ENCODE measurements at places on chromosomes 1 and 21.

- no peak for DNase-seq
Measured at GRCh38 chr21:35223480-35224156, 174.5 kb upstream of the RUNX1 start.

GRCh38 chr1:246476771-246477170 lies 30.3 kb downstream of the SMYD3 start:
- DNase-seq, result no peak

GRCh38 chr1:207397525-207397926 lies 56.6 kb upstream of the CR2 start:
- DNase-seq, result no peak

DNA sequence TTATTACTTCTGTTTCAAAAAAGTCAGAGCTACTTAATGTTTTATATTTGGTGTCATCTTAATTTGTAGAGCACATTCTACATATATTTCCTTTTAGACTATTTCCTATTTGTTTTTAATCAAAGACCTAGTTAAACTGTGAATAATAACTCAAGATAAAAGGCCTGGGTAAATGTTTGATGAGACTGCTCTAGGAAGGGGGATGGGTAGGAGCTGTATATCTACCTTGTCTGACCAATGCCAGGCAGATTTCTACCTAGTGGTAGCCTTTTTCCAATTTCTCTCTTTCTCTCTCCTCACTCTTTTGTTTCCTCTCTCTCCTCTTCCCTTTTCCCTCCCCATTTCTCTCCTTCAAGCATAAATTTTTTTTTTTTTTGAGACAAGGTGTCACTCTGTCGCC lies 31.9 kb upstream of the IVNS1ABP start:
- DNase-seq, result no peak

DNA sequence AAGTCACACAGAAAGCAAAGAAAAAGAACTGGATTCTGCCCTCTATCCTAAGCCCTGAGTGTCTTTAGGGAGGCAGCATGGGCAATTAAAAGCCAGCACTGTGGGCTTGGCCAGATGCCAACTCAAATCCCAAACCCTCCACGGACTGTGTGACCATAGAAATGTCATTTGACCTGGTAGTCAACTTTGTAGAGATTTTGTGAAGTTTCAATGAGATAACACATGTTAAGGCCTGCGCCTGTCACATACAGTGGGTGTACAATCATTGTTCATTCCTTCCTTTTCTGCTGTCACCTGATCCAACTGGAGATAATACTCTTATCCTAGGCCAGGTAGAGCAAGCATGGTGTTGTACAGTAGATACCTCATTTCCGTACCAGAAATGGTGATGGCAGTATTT lies 54.2 kb downstream of the TMEM53 start:
- no peak for DNase-seq

DNA sequence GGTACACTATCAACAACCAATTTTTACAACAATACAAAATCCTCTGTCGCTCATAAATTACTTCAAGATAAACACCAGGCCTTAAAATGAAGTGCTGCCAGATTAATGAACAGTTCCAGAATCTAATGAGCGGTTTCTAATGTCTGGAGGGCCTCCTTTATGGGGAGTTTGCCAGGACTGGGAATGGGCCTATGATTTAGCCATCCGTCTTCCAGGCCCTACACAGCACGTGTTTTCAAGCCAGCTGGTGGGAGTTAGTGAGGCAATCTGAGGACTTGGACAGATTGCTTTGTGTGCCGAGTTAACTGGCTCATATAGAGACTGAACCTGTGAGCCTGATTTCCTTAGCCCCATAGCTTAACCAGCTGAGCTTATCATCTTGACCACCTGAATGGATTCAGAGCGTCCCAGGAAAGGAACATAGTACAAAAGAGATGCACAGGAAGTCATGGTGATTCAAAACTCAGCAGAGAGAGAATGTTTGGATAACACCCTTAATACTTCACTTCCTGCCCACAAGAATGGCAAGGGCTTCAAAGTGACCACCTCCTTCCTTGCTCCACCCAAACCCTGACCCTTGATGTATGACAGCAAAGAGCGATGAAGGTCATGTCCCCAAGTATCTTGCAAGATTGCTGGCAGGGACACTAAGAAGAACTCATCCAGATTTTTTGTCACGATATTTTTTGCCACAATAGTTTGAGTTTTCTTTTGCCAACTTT lies 143.5 kb downstream of the SLC30A10 start:
- no peak for DNase-seq

DNA sequence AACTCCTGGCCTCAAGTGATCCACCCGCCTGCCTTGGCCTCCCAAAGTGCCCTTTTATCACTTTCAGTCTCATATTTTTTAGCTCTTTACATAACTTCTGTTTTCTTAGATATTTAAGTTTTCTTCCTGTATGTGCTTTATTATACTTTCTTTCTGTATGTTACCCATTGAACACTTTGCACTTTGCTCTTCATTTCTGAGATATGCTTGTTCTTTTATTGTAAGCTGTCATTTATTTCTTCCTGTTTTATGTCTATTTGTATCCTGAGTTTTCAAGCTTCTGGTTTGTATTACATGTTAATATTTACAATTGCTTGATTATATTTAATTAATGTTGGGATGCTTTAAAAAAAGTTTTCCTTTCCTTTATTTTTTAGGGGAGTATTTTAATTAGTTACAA lies 35.7 kb downstream of the ZSCAN20 start:
- no peak for DNase-seq

DNA sequence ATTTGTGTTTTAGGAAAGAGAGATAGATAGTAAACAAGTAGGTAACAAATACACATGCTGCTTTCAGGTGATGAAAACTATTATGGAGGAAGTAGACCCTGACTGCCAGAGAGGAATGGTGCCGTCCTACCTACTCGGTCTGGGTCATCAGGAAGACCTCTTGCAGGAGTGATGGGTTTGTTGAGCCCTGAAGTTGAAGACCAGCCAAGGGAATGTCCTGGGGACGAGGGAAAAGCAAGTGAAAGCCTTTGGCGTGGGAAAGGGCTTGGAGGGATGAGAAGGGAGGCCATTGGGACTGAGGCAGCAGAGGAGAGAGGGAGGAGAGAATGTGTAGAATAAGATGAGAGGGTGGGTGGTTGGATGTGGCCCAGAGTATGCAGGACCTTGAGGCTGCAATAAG lies 379.5 kb upstream of the USP24 start:
- no peak for DNase-seq

GRCh38 chr1:91537281-91537986 lies 36.8 kb downstream of the CDC7 start:
- DNase-seq, result no peak

GRCh38 chr1:146051452-146051851 lies 29.9 kb upstream of the HJV start:
- peak; percentile 23 for DNase-seq

DNA sequence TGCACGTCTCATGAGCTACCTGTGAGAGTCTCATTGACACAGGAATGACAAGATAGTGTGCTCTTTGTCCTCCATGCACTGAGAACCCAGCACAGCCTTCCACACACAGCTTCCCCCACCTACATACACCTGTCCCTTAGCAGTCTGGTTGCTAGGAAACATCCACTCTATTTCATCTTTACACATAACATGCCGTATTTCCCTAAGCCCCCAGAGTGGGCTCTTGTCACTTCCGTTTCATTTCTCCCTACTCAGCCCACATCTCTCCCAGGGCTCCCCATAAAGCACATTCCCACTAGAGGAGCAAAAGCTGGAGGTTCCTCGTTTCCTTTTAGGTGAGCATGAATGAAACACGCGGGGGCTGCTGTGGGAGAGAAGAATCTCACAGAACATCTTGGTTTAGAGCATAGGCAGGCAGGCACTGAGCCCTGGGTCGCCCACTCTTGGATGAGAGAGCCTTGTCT lies 137.1 kb downstream of the ETS2 start:
- DNase-seq, result no peak
